Effector memory CD4-positive, alpha-beta T cell (primary cell): ENCODE measurements at places on chromosomes 3 and 15.

DNA sequence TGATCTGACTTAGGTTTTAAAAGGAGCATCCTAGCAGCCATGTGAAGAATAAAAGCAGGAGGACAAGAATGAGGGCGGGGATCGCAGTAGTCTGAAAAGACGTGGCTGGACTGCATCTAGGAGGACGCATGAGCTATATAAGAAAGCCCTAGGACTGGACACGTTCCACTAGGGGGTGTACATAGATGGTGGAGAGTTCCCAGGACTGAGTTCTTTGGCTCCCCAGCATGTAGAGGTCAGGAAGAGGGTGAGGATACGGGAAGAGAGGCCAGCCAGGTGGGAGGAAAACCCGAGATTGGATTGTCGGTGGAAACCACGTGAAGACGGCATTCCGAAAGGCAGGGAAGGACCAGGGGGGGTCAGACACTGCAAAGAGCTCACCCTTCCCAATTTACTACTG is 64.2 kb upstream of the CFAP161 start:
- no peaks in the 10 kb centered on the region for H3K4me1 ChIP-seq

GRCh38 chr3:32841867-32842470 is 24.2 kb downstream of the TRIM71 start:
- no peaks in the 10 kb centered on the region for H3K27me3 ChIP-seq
- no peak overlapping the region for H3K4me3 ChIP-seq
- H3K4me1 ChIP-seq: no peaks in the 10 kb centered on the region
- DNase-seq: no peak
- H3K36me3 ChIP-seq: no peaks in the 10 kb centered on the region

GRCh38 chr3:99638167-99638948 is at the start of gene COL8A1:
Gene COL8A1 (plus strand): TSS chr3:99638594. CDS start chr3:99790683, 152,089 bp downstream.
- DNase-seq: no peak
- H3K4me1 ChIP-seq: no peaks in the 10 kb centered on the region
- H3K27me3 ChIP-seq: peaks cover 7% of the 10 kb centered on the region
- no peak within 1 kb of the TSS for H3K4me3 ChIP-seq
- H3K36me3 ChIP-seq: no peaks in the 10 kb centered on the region

GRCh38 chr3:16961621-16962205 is 77.0 kb downstream of the PLCL2 start:
- H3K27me3 ChIP-seq: no peaks in the 10 kb centered on the region
- H3K27ac ChIP-seq: no peak overlapping the region
- H3K4me3 ChIP-seq: no peak overlapping the region
- peaks cover 3% of the 10 kb centered on the region for H3K4me1 ChIP-seq
- H3K36me3 ChIP-seq: no peaks in the 10 kb centered on the region
- DNase-seq: no peak

- H3K36me3 ChIP-seq: no peaks in the 10 kb centered on the region
- no peaks in the 10 kb centered on the region for H3K4me1 ChIP-seq
- no peak for DNase-seq
- no peak overlapping the region for H3K4me3 ChIP-seq
Measured at GRCh38 chr3:29334706-29335105, 53.8 kb downstream of the RBMS3 start.

DNA sequence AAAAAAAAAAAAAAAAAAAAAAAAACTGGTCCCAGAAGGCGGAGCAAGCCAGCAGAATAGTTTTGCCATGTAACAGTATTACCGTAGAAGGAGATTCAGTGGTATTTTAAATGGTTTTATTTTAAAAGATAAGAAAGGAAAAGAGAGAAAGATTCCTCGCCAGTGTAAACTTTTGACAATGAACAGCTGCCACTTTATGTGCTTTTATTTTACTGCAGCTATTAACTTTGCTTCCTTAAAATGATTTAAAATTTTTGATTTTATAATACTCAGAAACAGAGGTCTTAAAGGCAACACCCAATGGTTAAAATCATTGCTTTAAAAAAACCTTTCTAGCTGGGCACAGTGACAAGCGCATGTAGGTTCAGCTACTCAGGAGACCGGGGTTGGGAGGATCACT is 46.8 kb downstream of the TMCO5A start:
- no peak for DNase-seq
- no peaks in the 10 kb centered on the region for H3K27me3 ChIP-seq
- H3K4me3 ChIP-seq: no peak overlapping the region
- no peak overlapping the region for H3K27ac ChIP-seq

DNA sequence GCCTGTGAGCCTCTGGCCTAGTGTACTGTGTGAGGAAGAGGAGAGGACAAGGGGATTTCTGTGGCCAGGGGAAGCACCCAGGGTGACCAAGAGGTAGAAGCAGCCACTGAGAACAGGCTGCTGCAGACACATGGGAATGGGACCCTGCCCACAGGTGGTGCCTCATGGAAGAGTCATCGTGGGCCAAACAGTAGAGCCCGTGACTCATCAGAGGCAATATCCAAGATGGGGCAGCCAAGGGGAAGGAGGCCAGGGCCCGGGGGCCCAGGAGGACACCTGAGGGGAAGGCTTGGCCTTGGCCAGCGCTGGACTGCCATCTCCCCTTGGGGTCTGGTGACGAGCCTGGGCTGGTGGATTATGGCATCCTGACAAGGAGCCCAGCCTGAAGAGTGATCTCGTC is 275.0 kb upstream of the LYSMD4 start:
- H3K27me3 ChIP-seq: no peaks in the 10 kb centered on the region
- no peak overlapping the region for H3K27ac ChIP-seq
- no peak for DNase-seq
- no peaks in the 10 kb centered on the region for H3K4me1 ChIP-seq

DNA sequence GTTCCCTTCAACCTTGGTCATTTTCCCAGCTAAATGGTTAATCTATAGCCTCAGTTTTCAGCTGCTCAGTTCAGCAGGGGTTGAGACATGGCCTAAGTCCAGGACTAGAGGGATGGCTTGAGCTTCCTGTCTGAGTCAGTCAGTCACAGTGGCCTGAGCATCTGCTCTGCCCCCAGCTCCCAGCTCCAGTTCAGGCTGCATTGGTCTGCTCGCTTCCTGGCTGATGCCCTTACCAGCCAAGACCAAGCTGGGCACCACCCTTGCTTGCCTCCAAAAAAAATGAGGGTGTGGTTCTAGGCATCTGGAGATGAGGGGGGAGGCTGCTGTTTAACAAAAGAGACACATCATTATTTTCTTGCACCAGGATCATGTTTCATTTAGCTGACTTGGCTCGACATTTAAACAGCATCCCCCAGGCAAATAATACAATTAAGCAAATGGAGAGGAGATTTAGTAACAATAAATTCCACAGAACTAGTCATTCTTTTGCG is 70.7 kb downstream of the WNT5A start:
- no peaks in the 10 kb centered on the region for H3K4me1 ChIP-seq
- no peaks in the 10 kb centered on the region for H3K27me3 ChIP-seq

DNA sequence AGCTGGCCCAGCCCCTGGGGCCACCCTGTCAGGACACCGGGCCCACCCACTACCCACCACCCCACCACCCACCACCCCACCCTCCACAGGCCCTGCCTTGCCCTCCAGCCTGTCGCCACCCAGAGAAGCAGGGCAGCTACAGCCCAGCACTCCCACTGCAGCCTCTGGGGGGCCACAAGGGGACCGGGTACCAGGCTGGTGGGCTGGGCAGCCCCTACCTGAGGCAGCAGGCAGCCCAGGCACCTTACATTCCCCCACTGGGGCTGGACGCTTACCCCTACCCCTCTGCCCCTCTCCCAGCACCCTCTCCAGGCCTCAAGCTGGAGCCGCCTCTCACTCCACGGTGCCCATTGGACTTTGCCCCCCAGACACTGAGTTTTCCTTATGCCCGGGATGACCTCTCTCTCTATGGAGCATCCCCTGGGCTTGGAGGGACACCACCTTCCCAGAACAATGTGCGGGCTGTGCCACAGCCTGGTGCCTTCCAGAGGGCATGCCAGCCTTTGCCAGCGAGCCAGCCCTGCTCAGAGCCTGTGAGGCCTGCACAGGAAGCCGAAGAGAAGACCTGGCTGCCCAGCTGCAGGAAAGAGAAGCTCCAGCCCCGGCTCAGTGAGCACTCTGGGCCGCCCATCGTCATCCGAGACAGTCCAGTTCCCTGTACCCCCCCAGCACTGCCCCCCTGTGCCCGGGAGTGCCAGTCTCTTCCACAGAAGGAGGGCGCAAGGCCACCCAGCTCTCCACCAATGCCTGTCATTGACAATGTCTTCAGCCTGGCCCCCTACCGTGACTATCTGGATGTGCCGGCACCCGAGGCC is 5.3 kb downstream of the C15orf39 start:
- peaks cover 17% of the 10 kb centered on the region for H3K4me1 ChIP-seq
- H3K36me3 ChIP-seq: peaks cover 53% of the 10 kb centered on the region
- H3K4me3 ChIP-seq: no peak overlapping the region
- DNase-seq: no peak

GRCh38 chr3:58833491-58833890 is 166.9 kb upstream of the FAM3D start:
- H3K36me3 ChIP-seq: no peaks in the 10 kb centered on the region
- H3K27me3 ChIP-seq: no peaks in the 10 kb centered on the region
- H3K4me3 ChIP-seq: no peak overlapping the region
- H3K4me1 ChIP-seq: no peaks in the 10 kb centered on the region
- no peak overlapping the region for H3K27ac ChIP-seq
- no peak for DNase-seq
